ENCODE measurements at places on chromosomes 3 and 15.

- no peak for DNase-seq
Observed at GRCh38 chr3:87607234-87607633, 330.9 kb upstream of the POU1F1 start.

DNA sequence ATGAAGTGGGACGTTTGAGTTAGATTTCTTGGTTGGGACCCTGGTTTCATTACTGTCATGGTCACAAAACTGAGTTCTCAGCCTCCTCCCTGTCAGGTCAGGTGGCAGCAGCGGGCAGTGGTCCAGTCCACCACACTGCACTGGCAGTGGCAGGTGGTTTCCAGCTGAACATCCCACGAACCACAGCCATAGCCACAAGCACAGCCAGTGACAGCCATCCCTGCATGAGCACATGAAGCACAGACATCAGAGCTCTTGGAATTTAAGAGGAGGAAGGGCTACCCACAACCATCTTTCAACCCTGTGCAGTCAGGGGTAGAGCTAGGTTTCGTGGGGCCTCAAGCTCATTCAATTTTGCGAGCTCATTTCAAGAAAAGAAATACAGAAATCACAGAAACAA lies 1.5 kb downstream of the RETNLB start:
- no peak for DNase-seq

DNA sequence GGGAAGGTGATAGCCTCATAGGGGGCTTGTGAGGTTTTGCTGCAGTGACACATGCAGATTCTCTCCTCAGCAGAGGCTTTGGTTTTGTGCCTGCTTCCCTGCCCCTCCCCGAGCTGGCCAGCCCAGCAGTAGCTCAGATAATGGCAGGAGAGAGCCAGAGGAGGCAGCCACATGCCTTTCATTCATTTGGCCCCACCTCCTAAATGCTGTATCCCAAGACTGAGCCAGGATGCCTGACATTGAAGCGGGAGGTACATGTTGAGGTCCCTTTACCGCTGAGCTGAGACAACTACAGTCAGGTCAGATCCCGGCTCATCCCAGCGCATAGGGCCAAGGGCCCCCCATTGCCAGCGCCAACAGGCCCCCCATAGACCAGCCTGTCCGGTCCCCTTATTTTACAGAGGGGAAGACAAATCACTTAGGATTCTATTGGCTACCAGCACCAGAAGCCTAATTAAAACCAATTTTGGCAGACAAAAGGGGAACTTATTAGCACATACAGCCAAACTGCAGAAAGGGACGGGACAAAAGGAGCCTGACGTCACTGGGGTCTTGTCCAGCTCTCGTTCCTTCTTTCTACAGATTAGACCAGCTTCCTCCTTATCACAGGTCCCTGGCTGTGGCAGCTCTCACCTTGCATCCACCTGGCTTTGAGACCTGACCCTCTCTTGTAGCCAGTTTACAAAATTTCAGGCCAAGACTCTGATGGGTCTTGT lies 12.1 kb upstream of the POLG start:
- DNase-seq: no peak

DNA sequence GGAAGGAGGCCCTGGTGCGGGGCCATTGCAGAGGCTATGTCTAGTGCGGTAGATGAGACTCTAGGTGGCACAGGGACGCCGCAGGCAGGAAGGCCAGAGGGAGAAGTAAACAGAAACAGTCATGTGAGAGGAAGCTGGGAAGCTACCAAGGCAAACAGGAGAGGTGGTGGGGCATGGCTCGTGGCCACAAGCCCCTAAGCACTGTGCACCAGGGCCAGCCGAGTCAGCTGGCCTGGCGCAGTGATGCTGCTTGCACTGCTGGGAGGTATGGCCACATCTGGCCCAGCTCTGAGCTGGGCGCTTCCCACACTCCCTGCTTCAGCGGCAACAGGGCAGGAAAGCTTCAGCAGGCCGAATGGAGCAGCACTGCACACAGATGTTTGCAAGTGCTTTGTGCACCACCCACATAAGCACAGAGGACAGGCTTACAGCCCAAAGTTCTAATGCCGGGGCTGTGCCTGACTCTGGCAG lies 76.6 kb downstream of the SRGAP3 start:
- DNase-seq: no peak

- no peak for DNase-seq
Observed at GRCh38 chr15:73637527-73637926, 4.3 kb upstream of the NPTN start.

DNA sequence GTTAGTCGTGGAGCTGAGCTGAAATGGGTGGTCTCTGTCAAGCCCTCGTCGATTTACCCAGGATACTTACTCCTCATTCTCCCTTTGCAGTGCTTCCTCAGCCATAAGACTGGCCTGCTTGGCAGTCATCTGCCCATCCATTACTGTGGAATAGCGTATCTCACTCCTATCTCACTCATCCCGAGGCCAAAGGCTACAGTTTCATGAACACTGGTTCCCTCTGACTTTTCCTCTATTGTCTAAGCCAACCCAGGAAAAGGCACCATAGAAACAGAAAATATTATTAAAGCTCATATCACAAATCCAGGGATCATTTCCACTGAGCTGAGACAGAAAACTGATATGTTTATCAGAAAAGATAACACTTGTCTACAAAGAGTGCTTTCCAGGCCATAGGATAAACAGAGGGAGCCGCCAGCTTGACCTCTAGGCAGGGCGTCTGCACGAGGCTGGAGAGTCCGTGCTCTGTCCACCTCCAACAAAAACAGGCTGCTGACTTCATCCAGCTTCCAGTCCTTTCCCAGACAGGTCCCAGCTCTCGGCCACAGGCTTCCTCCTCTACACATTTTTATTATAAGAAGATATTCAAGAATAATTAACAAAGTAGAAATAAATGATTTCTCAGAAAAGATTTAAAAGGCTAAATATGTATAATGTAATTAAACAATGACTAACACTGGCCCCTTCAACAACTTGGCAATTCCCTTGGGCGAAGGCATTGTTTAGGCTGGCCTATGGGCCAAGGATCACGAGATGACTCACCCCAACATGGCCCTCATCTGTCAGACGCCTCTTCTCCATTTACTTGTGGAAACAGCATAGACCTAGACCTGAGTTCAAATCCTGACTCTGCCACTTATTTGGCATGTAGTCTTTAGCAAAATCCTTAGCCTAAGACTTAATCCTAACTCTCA lies 27.4 kb upstream of the BOC start:
- no peak for DNase-seq

GRCh38 chr3:176839901-176840300 lies 357.4 kb downstream of the TBL1XR1 start:
- no peak for DNase-seq

GRCh38 chr3:45029661-45030060 lies 3.6 kb downstream of the CLEC3B start:
- DNase-seq: no peak

- no peak for DNase-seq
Observed at GRCh38 chr15:56982987-56983386, 64.5 kb downstream of the TCF12 start.

GRCh38 chr3:138974462-138974861 lies 27.4 kb downstream of the FOXL2NB start:
- no peak for DNase-seq

GRCh38 chr15:77412972-77413698 lies 6.8 kb downstream of the PEAK1 start:
- DNase-seq: no peak

- no peak for DNase-seq
Observed at GRCh38 chr15:85504749-85505676, 124.6 kb downstream of the AKAP13 start.

DNA sequence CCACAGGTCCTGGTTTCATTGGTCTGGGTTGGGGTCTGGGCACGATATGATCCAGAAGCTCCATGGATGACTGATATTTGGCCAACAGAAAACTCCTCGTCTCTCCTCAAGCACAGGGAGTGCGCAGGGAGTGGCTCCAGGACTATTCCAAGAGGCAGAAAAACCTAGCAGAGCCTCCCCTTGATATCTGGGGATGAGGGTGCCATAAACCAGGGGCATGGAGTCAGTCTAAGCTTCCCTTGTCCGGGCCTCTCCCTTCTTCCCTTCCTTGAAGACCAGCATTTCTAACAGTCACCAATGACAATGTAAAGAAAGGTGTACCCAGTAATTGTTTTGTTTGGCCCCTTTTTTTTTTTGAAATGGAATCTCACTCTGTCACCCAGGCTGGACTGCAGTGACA lies 99.4 kb upstream of the HACD2 start:
- no peak for DNase-seq

DNA sequence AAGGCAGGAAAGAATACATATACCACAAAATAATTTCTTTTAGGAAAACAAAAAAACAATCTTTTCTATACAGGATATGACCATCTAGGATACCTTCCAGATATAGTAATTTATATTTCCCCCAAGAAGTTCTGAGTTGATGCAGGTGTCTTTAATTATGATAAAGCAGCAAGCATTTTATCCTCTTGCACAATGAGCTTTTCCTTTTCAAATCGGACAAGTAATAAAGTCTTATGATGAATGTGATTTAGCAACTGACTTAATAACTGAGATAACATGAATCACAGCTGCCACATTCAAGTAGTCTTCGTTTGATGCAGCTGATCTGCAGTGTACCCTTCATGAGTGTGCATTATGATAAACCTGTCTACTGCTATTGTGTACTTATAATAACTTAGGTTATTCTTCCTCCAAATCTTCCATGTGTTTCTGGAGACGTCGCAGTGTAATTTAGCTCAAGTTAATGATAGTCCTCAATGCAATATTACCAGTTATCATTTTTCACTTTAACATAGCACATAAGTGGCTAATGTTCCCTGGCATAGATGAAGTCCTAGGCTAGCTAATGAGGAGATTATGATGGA lies 260.3 kb upstream of the MRPL3 start:
- DNase-seq: no peak

GRCh38 chr3:164640591-164640990 lies 437.7 kb downstream of the SI start:
- DNase-seq: no peak

DNA sequence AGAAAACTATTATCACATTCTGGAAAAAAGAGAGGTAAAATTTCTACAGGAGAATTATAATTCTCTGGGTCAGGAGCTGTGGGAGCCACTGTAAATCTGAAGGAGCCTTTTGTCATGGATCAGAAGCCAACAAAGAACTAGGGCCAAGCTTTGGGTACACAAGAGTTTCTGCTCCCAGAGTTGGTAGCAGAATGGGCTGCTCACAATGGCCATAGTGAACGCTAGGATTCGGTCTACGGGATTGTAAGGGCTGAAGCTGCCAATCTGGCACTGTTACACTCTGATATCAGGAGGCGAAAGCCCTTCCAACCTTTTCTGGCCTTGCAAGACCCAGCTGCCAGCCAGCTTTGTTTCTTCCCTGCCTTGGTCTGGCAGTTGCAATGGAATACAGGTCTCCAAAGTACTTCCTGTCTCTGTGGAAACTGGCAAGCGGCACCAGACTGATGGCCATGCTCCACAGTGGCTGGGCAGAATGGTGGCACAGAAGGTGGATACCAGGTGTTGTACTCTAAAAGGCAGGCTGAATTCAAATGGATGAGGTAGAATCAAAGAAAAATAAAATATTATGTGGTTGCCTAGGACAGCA lies 831.7 kb downstream of the CADM2 start:
- DNase-seq: no peak

- DNase-seq: no peak
Observed at GRCh38 chr15:35827141-35827540, 281.2 kb upstream of the DPH6 start.

GRCh38 chr3:58237238-58237940 lies at the start of gene ABHD6:
ABHD6 (plus strand) TSS chr3:58237792; CDS start chr3:58256587, 18,795 bp downstream.
- DNase-seq: peak; percentile 53

GRCh38 chr3:83033133-83033532 lies 1271.7 kb upstream of the GBE1 start:
- no peak for DNase-seq

DNA sequence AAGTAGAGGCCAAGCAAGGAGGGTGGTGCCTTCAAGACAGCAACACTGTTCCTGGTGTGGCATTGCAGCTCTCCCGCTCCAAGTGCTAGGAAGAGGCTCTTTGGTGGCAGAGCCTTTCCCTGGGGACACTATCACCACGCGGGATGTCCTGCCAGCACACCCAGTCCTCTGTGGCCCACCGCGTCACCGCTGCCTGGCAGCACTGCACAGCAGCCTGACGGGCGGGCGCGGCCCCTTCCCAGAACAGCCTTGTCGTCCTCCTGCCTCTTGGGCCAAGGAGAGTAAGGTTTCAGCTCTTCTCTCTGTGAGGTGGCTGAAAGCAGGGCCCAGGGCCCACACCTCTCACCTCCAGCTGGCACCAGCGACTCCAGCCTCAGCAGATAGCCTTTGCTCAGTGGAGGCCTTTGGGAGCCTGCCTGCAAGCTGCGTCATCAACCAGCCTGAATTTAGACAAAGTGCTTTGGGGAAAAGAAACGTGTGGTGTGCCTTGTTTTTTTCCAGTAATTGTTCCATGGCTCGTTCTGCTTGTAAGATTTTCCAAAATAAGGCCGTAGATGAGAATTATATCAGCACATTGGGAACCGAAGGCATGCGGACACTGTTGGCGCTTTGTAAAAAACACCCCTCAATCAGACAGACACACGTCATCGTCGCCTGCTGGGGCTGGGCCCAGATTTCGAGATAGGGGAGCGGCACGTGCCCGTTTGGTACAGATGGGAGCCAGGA lies 65.0 kb downstream of the AAGAB start:
- DNase-seq: no peak

- no peak for DNase-seq
Observed at GRCh38 chr15:68515371-68516095, 63.3 kb upstream of the CORO2B start.

DNA sequence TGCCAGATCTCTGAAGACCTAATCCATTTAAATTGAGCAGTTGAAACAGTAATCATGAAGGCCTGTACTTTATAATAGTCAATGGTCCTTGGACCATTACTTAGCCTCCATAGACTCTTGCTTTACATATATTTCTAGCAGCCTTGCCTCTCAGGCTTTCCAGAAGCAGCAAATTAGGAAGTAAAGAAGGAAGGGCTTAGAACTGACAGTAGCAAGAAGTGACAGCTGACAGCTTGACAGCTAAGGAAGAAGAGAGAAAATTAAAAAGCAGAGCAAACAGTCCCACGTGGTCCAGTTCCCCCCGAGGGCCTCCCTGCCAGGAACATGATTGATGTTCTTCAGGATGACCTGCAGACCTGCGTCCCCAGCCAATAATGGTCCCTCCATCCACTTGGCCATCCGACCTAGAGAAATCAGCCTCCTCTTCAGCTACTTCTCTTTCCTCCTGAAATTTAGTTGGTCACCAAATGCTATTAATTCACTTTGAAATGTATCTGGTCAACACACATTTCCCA lies 15.0 kb upstream of the PSMD6 start:
- no peak for DNase-seq

DNA sequence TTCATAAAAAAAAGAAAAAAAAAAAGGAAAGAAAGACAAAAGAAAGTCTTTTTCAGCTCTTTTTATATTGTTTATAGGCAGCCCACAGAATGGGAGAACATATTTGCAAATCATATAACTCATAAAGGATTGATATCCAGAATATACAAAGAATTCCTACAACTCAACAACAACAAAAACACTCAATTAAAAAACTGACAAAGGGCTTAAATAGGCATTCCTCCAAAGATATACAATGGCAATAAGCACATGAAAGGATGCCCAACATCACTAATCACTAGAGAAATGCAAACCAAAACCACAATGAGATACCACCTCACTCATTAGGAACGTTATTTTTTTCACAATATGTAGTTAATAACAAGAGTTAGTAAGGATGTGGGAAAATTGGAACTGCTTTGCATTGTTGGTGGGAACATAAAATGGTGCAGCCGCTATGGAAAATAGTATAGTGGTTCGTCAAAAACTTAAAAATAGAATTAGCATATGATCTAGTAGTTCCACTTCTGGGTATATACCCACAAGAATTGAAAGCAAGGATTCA lies 54.2 kb upstream of the CMTM8 start:
- DNase-seq: no peak

- no peak for DNase-seq
Observed at GRCh38 chr15:57570994-57571393, 20.7 kb upstream of the MYZAP start.

GRCh38 chr3:113736548-113737089 lies 9.4 kb downstream of the NAA50 start:
- DNase-seq: no peak
